Smooth muscle cell of the coronary artery (primary cell): ENCODE measurements at places on chromosomes 6 and 20. TPM values are rescaled to one million over a fixed set of nuclear protein-coding genes. Genes with fewer than 3 reads are reported as not detected.

SLC24A3 gene
- 0.15 and 1.9 TPM in 2 replicates for total RNA-seq

SLC22A7 gene
- total RNA-seq, result not detected in 2 replicates

TMEM181 gene
- total RNA-seq, result 26.4 and 38.3 TPM in 2 replicates

ADGRF1 gene
- not detected in 2 replicates for total RNA-seq

AURKA gene
- total RNA-seq, result 1.9 and 11.0 TPM in 2 replicates

SMIM8 gene
- total RNA-seq, result 3.1 and 4.1 TPM in 2 replicates

CFAP206 gene
- total RNA-seq, result 0.23 and 0.59 TPM in 2 replicates
